GM04503 (cell line): ENCODE measurements at places on chromosomes 2 and 18.
A peak's percentile ranks its signal among the peaks of the same experiment; 100 is the strongest.

DNA sequence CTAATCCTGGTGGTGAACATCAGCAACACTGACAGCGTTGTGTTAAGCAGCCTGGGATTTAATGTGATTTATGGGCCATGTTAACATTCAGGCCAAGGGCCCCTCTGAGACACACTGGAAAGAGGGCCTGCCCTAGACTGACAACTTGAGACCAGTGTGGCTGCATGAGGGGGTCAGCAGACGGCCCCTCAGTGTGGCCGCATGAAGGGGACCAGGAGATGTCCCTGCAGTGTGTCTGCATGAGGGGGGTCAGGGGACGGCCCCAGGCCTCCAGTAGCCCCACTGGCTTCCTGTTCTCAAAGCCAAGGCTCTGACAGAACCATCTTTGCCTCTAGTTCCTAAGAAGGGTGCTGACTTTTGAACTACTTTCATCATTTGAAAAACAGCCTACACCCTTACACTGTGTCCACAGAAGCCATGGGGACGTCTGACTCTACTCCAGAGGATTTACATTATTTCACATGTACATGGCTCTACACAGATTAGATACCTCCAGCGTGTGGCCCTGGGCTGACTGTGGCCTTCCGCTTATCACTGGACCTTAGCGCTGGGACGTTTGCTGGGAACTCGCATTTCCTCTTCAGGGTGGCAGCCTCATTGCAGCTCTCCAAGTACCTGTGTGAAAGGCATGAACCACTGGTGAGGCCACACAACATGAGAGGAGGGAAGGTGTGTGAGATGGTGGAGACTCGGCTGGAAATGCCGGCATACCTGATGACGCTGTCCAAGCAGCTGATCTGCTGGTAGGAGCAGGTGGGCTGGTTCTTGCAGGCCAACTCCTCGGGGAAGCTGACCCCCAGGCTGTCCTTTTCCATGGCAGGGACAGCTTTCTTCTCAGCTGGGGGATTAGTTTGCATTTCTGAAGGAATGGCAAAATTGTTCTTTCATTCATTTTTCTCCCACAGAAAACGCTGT is 18.2 kb upstream of the HES6 start:
- DNase-seq = no peak

DNA sequence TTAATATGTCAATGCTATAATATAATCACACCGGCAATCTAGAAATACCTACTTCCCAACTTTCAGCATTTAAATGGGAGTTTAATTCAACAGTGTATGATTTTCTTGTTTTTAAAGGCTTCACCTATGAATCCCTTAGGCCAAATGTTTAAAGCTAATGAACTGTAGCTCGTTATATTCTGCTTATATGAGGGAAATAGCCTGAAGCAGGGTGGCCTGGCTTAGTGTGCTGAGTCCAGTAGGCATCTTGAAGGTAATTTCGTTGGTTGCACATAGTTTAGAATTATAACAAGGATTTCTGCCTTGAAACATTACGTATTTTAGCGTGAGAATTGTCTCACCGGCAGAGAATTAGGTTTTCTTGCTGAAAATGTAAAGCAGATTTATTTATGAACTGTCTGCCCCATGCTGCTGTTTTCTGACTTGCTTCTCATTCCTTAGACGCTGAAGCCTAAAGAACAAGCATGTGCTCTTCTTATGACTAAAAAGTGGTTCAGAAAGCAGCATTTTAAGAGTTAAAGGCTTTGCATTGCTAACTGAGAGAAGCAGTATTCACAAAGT is 433.7 kb upstream of the RAB12 start:
- DNase-seq = no peak

DNA sequence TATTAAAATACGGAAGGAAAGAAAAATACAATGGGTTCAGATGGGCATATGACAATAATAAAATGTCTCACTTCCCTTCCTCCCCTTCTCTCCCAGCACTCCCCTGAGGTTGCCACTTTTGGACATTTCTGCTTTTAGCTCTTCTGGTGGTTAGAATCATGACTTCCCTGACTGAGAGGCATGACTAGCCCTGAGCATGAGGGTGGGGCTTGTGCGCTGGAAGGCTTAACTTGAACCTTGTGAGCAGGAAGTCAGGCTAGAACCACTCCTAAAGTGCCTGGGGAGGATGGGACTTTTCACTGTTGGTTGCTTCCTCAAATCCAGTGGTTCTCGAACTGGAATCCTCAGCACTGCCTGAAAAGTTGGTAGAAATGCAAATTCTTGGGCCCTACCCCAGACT is 19.7 kb upstream of the ARHGAP25 start:
- no peak for DNase-seq

GRCh38 chr2:383888-384287 is 96.0 kb upstream of the ALKAL2 start:
- no peak for DNase-seq

- DNase-seq = peak; percentile 11
Measured at GRCh38 chr2:179837408-179837807, 24.0 kb downstream of the ZNF385B start.

GRCh38 chr2:105796131-105796638 is 51.5 kb downstream of the NCK2 start:
- no peak for DNase-seq

- no peak for DNase-seq
Measured at GRCh38 chr2:69141061-69141460, 128.1 kb downstream of the ANTXR1 start.
